Stimulated activated CD8-positive, alpha-beta memory T cell treated with anti-CD3 and anti-CD28 coated beads, Interleukin-4, amount 100 ng/mL, for 1 hour (primary cell): ENCODE measurements at places on chromosomes 2 and 18.

DNA sequence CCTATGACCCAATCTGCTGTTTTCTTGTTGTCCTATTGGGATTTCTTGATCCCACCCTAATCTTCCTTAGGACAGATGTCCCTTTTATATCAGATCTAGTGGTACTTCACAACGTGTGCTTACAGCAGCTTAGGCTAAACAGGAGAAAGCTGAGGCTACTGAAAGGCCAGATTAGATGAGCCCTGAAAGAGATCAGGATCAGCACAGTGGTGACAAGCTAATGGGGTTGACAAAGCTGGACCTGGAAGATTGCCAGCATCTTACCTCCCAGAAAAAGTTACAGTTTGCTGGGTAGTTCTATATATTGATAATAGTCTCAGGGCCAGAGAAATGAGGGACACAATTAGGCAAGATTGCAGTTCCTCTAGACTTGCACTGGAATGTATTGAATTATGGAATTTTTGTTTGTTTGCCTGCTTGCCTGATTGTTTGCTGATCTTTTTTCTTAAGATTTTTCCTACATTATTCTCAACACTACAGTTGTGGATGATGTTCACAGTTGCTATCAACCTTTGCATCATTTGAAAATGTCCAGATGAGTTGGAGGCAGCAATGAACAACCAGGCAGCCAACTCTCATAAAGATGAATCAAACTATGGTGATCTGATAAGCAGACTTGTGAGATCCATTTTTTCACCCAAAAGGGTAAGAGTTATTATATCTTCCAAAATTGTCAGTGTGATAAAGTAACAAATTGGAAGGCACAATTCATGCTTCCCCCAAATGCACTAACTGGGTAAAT lies 49.1 kb upstream of the PIK3C3 start:
- no peak for DNase-seq

GRCh38 chr2:180848393-180848792 lies 132.0 kb upstream of the UBE2E3 start:
- DNase-seq = no peak

DNA sequence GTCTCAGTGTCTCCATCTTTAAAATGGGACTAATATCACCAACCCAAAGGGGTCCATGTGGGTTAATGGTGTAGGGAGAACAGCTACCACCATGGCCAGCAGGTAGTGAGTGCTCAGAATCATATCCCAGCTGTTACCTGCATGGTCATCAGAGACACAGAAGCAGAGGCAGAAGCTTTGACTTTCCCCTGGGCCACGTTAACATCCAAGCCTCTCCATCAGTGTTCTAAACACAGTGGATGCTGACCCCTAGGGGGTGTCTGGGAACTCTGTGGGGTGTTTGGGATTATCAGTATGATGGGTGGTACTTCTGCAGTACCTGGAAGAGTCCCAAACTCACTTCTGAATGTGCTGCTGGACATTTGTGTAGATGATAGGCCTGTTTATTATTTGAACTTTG lies 93.6 kb downstream of the GYPC start:
- DNase-seq = no peak

DNA sequence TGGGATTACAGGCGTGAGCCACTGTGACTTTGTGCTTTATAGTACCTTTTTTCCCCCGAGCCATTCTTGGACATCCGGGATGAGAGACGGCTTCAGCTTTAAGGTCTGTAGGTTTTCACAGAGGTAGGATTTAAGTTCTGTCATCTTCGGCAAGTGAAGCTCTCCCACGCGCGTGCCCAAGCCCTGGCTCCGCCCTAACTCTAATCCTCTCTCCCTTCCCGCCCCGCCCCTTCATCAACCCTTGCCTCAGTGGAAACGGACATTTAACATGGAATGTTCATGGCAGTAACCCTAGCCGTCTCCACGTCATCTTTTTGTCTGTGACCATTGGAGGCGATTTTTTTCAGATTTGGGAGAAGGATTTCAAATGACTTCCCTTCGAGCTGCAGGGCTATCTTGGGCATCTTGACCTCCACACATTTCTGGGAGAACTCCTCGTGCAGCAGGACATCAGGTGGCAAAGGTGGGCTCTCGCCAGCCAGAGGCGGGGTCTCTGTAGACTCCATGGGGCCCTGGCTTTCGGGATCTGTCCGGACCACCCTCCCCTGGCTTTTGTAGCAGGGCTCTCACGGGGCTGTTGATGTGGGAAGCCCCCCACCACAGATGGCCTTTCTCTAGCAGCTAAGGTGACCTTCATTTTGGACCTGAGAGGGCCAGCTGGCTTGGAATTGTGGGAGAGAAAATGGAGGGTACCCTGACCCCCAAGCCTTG lies 6.8 kb downstream of the COLEC11 start:
- DNase-seq = no peak

DNA sequence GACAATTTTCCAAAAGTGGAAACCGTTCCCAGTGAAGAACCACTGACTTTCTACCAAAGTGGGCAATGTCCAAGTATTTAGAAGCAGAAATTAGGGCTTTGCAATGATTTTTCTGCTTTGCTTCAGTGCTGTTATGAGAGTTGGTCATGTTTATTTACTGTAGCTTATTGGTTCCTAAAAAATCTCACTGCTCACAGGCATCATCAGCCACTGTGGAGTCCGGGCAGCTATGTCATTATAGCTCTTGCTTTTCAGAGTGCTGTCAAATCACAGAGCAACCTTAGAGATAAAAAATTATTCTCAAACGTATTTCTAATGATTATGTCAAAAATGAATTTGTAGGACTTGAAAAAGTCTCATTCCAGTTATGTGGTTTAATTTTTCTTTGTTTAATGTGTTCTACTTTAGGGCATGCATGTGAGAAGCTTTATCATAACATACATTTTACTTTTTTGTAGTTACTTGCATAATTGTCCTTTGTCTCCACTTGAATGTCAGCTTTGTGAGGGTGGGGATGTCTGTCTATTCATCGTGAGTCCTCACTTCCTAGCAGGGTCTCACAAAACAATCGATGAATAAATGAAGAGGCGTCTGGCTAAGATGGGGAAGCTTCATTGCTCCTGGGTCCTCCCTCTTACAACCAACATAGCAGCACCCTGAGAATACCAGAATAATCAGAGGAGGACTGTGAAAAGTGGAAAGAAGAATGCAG lies 117.6 kb downstream of the TPGS2 start:
- no peak for DNase-seq

DNA sequence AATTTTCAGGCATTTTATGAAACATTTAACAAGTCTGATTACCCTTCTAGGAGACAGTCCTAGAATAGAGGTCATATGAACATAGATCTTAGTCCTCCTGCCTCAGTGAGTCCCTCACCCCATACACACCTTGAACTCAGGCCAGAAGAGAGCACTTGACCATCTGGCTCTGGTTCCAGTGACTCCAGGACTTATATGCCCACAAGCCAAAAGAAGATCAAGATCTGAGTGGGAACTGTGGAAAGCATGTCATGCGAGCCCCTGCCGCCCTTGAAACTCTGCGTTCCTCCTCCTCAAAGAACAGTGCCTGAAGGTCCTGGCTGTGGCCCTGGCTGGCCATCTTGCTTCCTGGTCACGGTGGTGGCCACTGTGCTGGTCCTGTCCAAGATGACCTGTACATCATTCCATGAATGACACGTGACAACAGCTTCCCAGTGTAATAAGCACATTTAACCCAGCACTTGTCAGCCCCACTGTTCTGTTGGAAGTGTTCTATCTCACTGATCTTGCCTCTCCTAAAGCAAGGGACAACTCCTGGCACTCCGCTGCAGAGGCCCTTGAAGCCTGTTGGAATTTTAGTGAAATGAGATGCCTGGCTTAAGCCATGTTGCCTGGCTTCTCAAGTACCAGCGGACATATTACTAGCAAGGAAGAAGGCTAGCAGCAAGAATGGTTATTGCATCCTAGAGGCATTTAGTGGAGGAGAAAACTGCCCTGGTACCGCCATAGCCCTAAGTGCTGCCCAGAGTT lies 17.6 kb downstream of the TTC32 start:
- no peak for DNase-seq

DNA sequence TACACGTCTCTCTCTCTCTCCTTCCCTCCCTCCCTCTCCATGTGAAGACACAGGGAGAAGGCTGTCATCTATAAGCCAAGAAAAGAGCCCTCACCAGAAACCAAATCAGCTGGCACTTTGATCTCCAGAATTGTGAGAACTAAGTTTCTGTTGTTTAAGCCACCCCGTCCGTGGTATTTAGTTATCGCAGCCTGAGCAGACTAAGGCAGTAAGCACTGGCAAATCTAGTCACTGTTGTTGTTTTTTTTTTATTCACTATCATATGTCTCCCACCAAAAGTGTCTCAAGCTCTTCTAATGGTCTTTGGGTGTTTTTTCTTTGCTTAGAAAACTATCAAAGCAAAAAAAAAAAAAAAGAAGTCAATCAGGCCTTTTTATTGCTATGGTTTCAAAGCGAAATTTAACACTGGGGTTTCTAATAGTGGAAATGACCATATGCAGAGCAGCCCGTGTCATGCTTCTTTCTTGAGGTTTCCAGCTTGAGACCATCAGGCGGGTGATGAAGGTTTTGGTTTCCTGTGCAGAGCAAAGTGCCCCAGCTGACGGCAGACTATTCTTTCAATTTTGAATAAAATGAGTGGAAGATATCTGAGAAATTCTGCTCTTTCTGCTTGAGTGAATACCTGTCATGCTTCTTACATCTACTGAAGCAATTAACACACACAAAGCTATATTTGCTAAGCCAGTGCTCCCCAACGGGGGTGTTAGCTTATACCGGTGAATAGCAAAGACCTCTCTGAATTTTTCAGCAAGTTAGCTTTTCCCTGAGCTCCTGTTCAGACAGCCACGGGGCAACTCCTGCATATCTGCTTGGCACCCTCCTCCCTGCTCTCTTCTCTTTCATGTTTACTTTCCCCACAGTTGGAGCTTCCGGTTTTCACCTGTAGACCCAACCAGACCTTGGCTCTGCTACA lies 394.1 kb upstream of the ATP5MC3 start:
- DNase-seq = no peak

DNA sequence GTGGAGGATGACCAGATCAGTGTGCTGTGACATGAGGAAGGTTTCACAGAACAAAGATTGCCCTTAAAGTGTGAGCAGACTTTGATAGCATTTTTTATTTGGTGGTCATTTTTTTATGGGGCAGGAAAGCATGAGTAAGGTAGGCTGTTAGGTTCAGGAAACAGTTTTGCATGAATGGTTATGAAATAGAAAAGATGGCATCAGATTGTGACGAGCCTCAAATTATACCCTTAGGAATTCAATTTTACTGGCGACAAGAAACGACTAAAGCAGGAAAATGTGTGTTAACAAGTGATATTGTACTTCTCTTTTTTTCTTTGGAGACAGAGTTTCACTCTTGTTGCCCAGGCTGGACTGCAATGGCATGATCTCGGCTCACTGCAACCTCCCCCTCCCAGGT lies 44.7 kb downstream of the PIK3C3 start:
- DNase-seq = no peak

GRCh38 chr2:100749771-100750542 lies 70.0 kb upstream of the NPAS2 start:
- no peak for DNase-seq

GRCh38 chr2:145049475-145049874 lies 529.6 kb upstream of the ZEB2 start:
- no peak for DNase-seq

- no peak for DNase-seq
These were observed 60.3 kb upstream of the GPR45 start for GRCh38 chr2:105181282-105181681.

GRCh38 chr2:215782295-215782694 lies 231.1 kb downstream of the MREG start:
- no peak for DNase-seq

- DNase-seq = no peak
These were observed 224.4 kb downstream of the ZNF385B start for GRCh38 chr2:179636995-179637394.

GRCh38 chr2:218396688-218397462 lies 2.8 kb upstream of the CTDSP1 start:
- DNase-seq = peak; percentile 52

- no peak for DNase-seq
These were observed 4.6 kb upstream of the RNF181 start for GRCh38 chr2:85590950-85591349.

GRCh38 chr2:126510356-126510755 lies 145.6 kb upstream of the GYPC start:
- DNase-seq = no peak

- DNase-seq = no peak
These were observed 87.9 kb downstream of the BCL2L11 start for GRCh38 chr2:111208639-111209038.

- DNase-seq = no peak
These were observed 122.9 kb downstream of the NCK2 start for GRCh38 chr2:105867587-105867986.

DNA sequence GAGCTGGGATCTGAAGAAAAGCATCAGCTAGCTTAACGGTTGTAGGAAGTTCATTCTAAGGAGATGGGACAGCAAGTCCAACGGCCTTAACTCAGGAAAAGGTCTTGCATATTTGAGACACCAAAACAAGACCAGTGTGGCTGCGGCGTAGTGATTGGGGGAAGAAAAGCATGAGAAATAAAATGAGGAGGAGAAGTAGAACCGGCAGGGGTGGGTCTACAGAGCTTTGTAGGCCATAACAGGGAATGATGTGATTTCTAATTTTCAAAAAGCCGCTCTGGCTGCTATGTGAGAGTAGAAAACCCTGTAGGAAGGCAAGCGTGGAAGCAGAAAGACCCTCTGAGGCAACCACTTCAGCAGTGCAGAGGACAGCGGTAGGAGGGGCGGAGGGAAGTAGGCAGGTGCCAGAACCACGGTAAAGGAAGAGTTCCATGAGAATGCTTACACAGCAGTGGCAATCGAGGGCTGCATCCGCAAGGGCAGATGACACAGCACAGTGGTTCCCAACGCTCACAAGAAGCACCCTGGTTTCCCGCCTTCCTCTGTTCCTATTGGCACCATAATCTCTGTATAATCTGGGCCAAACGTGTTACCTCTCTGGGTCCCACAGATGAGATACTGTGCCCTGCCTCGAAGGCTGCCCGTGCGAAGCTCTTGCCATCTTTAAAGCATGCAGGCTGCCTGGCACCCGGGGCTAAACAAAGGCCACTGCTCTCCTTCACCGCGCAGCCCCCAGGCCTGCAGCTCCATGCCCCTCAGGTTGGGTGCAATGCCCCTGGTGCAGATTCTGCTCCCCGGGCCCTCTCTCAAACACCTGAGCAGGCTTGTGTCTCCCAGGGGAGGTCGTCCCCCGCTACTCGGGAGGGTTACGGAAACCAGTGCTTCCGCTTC lies 795 bp downstream of the ANKRD39 start:
- no peak for DNase-seq

- no peak for DNase-seq
These were observed 46.0 kb upstream of the PAX8 start for GRCh38 chr2:113324684-113325160.

DNA sequence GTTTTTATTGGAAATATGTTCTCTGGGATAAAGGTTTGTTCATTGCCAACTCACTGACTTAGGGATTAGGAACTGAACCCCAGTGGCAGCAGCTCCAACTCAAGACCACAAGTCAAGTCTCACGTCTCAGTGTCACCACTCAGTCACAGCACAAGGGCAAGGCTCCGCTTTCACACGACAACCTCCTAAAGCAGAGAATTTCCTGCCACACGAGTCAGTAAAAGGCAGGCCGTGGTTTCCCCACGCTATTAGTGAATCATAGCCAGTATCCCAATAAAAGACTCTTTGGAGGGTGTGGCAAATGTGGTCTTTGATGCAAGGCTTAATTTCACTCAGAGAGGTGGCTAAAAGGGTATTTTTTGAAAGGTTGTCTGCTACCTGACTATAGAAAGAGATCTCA lies 57.6 kb downstream of the PIEZO2 start:
- DNase-seq = no peak
